Activated CD4-positive, alpha-beta T cell treated with anti-CD3 and anti-CD28 coated beads, Interleukin-2, Interleukin-4, amounts not matched to agents 100 ng/mL and 50 ng/mL, durations not matched to agents 16 hours and 8 hours (primary cell): ENCODE measurements at places on chromosomes 4 and X.

DNA sequence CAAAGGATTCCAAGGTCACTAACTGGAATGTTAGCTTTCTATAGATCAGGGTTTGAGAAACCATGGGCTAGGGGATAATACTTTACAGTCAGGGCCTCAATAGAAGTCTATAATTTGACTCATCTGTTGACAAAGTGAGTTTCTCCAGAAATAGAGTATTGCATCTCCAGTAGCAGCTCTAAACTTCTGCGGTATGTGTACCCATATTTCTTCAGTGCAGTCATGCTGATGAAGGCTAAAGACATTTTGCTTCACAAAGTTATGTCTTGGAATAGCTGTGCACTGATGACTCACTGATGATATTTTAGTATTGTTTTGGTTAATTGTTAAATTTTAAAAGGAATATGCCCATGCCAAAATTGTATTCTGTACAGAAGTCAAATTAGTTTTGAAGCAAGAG lies 464.9 kb upstream of the AMOT start:
- DNase-seq = no peak

GRCh38 chrX:83504721-83505479 lies 3.2 kb upstream of the POU3F4 start:
- DNase-seq = no peak

- DNase-seq = no peak
These were observed 101.6 kb upstream of the OTUD4 start for GRCh38 chr4:145281951-145282350.

- no peak for DNase-seq
These were observed 63.0 kb upstream of the RBPJ start for GRCh38 chr4:26257850-26258249.

GRCh38 chr4:82123934-82124333 lies 249.9 kb downstream of the HNRNPD start:
- DNase-seq = no peak

GRCh38 chr4:24044610-24045589 lies 155.1 kb upstream of the PPARGC1A start:
- no peak for DNase-seq

DNA sequence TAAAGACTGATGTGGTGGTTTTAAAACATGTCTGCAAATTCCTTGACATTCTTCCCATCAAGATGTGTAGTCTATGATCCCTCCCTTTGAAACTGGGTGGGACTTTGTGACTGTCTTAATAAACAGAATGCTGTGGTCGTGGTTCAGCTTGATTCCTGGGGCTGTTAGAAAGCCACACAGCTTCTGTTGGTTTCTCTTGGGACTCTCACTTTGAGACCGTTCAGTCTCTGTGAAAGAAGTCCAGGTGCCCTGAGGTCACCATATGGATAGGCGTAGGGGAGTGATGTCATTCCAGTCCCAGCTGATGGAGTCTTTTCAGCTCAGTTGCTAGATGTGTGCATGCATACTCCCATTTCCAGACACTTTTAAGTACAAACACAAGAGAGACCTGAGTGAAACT lies 216.6 kb downstream of the KDR start:
- no peak for DNase-seq

GRCh38 chrX:327660-328126 lies 9.1 kb upstream of the GTPBP6 start:
- no peak for DNase-seq

DNA sequence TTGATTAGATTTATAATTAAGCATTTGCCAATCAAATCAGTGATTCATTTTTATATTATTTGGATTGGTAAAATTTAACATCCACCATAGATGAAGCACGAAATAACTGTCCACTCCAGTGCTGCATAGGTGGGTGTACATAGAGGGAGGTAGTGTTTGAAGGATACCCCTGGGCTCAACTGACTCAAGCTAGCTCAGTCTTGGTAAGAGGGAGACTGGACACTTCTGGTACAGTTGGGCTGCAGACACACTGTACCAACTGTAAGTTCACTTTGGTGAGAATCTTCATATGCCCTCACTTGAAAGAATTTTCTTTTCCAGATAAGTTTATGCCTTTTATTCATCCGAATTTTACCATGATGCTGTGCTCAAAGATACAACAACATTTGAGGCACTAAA lies 48.6 kb upstream of the UGT2B15 start:
- no peak for DNase-seq

DNA sequence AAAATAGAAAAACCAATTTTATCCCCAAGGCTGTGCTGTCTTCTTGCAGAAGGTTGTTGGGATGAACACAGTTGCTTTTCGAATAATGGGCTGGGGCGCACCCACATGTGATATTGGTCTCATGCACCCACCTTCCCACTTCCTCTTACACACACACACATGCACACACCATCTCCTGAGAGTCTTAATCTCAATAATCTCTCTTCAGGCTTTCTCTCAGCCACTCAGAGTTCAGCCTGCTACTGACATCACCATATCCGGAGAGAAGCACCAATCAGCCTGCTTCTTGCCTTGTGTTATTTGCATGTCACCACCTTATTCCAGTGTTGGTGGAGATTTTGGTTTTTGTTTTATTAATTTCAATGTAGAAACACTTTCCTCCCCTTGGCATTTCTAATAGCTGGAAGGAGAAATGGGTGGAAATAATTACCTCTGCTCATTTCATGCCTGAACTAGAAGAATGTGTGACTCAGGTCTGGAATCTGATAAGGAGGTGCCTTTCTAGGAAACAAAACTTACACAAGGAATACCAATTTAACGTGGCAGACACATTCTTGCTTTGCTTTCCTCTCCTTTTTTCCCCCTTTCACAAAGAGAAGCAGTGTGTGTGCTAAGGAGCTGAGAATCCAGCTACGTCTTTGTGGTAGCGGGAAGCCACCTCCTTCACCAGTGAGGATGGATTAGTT lies 400.2 kb downstream of the MID1IP1 start:
- DNase-seq = peak; percentile 43

- DNase-seq = peak; percentile 18
These were observed 25.1 kb downstream of the PIR start for GRCh38 chrX:15468036-15468435.

- DNase-seq = peak; percentile 12
These were observed 973 bp downstream of the ADAMTS3 start for GRCh38 chr4:72567821-72568675.
